Stimulated activated CD4-positive, alpha-beta T cell treated with anti-CD3 and anti-CD28 coated beads, Interleukin-1b, Interleukin-23, amount 100 ng/mL, for 1 hour (primary cell): ENCODE measurements at places on chromosomes 16 and 17.

GRCh38 chr17:76911299-76912017 lies 43.3 kb downstream of the MGAT5B start:
- no peak for DNase-seq

GRCh38 chr16:84913315-84913714 lies 93.5 kb downstream of the CRISPLD2 start:
- DNase-seq = no peak

- no peak for DNase-seq
Observed at GRCh38 chr16:69672998-69673713, 53.2 kb downstream of the NQO1 start.

GRCh38 chr16:84617041-84617790 lies 662 bp downstream of the COTL1 start:
- no peak for DNase-seq

DNA sequence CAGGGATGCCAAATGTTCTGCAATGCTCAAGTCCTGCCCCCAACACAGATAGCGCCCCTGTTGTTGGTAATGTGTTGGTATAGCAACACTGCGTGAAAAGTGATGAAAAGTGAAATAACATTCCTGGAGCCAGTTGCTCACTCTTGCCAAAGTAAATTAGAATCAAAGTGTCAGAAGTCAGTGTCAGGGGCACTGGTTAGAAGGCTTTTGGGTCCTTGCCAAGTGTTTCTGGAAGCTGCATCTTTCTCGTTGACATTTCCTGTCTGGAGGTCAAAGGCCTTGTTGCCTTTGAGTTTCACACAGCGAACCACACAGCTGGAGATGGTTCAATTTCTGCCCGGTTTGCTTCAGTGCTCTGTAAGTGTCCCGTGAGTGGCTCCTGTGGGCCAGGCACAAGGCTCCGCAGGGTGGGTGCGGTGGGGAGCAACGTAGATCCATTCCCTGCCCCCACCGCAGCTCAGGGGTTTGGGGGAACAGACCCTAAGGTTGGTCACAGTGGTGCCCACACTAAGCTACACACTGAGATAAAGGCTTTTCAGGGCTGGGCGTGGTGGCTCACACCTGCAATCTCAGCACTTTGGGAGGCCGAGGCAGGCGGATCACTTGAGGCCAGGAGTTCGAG lies 3.6 kb upstream of the SLC16A5 start:
- no peak for DNase-seq

GRCh38 chr16:14436401-14436955 lies 193.6 kb downstream of the PARN start:
- DNase-seq = no peak

- DNase-seq = no peak
Observed at GRCh38 chr17:59872351-59872750, 20.4 kb downstream of the TUBD1 start.

- no peak for DNase-seq
Observed at GRCh38 chr17:31907342-31907962, 5.9 kb upstream of the UTP6 start.

DNA sequence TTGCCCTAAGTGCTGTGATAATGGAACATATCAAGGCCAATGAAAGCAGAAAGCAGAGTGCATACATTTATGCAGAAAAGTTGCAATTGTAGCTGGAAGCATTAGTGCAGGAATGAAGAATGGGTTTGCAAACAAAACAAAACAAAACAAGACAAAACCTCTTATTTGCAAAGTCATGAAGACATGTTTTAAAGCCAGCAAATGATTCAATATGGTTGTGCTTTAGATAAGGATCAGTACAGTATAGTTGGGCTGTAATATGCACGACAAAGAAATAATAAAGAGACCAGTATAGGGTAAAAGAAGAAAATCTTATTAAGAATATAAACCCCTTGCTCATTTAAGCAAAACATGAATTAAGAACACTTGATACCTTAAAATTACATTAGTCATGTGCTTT lies 398.1 kb downstream of the KIF2B start:
- DNase-seq = no peak

DNA sequence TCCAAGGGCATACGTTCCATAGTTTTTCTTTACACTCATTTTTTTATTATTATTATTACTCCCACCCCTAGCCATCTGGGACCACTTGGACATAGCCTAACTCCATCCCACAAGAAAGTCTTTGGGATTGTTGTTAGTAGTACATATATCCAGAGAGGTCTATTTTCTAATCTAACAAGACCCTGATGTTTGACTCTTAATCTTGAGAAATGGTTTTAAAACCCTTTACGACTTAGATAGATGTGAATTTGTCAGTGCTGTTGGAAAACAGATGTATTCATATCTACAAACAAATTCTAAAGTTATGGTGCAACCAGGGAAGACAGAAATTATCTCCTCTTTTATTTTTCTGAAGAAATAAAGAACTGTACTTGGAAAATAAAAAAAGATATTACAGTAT lies 197.8 kb downstream of the CDH11 start:
- DNase-seq = no peak

GRCh38 chr17:18356624-18357023 lies 6.7 kb downstream of the SHMT1 start:
- DNase-seq = no peak

DNA sequence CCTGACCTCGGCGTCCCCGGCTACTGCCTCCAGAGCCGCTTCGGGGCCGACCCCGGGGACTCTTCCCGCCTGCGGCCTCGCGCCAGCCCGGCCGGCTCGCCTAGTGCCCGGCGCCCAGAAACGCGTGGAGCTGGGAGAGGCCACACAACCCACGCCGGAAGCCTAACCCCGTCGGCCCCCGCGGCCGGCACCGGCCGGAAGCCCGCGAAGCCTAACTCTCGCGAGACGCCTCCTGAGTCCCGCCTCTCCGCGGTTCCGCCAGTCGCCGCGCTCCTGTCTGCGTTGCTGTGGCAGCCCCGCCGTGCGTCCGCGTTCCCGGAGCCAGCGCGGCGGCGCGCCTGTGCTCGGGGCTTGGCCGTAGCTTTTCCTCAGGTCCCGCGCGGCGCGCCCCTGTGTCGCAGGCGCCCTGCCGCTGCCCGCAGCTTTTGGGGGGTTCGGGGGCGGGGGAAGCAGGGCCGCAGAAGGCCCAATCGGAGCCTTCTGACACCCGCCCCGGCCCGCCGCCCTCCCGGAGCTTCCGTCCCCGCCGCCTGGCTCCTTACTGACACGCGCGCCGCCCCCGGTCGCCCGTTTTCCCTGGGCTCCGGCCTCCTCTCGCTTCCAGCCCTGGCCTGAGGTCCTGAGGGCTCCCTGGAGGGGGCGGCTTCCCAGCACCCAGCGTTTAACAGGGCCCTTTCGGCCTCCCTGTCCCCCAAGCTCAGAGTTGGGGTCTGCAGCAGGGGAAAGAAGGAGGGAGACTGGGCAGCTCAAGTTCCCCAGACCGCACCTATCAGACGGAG lies 21.7 kb downstream of the NPTX1 start:
- peak; percentile 86 for DNase-seq

GRCh38 chr17:4531988-4532736 lies 23.0 kb downstream of the MYBBP1A start:
- DNase-seq = no peak

DNA sequence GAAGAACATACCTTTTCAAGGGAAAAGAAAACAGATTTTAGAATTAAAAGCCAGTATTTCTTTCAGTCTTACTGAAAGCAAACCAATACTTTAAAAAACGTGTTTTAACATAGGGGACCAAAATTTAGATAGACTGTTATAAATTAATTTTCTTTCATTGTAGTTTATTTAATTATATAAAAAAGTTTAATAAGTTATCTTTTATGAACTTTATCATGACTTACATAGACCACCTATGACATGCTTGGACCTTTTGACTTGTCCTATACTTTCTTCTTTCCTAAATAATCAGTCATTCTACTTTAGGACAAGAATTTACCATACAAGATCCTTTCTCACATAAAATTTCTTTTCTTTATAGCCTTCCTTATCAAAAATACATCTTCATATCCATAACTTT lies 102.0 kb upstream of the HAS3 start:
- DNase-seq = no peak

DNA sequence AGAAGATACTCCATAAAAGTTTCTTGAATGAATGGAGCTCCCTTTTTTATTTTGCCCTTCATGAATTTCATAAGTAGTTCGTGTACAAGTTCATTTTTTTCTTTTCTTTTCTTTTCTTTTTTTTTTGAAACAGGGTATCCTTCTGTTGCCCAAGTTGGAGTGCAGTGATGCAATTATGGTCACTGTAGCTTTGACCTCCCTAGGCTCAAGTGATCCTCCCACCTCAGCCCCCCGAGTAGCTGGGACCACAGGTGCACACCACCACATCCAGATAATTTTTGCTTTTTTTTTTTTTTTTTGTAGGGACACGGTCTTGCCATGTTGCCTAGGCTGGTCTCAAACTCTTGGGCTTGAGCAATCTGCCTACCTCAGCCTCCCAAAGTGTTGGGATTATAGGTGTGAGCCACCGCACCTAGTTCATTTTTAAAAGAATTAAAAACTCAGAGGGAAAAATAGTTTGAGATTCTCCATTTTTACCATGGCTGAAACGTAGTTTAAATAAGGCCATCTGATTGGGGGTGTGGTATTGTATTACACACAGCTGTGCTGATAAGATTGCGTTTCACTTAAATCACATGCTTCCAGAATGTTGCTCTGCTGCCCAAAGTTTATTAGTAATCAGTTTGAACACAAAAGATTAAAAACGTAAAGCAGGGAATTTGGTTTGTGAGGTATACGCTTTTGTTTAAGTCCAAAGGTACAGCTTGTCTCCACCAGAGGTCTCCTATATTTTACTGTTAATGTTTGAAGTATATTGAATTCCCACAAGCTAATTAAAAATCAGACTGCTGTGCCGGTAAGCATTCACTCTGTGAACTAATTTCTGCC lies 154.1 kb downstream of the SOCS1 start:
- DNase-seq = no peak

DNA sequence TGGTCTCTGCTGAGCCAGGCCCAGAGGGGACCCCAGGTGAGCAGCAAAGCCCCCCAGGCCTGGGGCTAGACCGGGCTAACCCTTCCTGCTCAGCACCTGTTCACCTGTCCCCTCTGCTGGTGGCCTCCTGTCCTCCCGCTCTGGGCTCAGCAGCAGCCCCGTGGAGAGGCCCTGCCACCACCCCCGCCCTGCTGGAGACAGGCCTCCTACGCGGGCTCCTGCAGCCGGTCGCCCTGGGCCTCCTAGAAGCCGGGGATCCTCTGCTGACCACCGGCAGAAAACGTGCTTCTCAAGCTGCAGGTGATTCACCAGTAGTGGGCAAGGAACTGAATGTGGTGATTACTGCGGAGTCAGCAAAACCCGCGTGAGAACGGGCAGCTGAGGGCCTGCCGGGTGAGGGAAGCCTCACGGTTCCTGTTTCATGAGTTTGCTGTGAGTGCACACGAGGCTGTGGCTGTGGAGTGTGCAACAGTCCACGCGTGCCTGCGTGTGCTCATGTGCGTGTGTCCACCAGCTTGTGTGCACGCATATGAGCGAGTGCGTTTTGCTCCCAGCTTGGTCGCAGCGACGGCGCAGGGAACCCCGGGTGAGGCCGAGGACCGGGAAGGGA lies 792 bp downstream of the SECTM1 start:
- DNase-seq = no peak

GRCh38 chr17:28675490-28675889 lies 13.5 kb downstream of the SUPT6H start:
- DNase-seq = no peak

GRCh38 chr17:33802349-33803198 lies 452.5 kb upstream of the CCL2 start:
- DNase-seq = no peak

GRCh38 chr17:67476787-67477335 lies 99.8 kb downstream of the PITPNC1 start:
- no peak for DNase-seq

GRCh38 chr16:73304008-73304774 lies 256.3 kb upstream of the ZFHX3 start:
- no peak for DNase-seq

DNA sequence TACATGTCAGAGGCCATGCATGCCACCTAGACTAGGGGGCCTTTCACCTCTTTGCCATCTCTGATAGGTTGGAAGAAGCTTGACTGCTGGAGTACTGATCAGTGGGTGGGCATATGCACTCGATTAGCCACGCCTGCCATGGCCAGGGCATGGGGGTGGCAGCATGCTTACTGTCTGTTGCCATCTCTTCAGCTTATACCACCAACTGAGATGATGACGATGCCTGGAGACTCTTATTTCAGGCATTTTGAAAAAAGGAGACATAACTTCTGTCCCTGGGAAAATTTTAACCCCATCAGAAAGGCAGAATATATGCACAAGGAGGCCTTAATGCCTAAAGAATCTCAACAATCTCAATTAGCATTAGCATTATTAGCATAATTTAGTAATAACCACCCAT lies 60.8 kb downstream of the MSI2 start:
- no peak for DNase-seq

- no peak for DNase-seq
Observed at GRCh38 chr17:83183145-83183948, 103.9 kb downstream of the METRNL start.

DNA sequence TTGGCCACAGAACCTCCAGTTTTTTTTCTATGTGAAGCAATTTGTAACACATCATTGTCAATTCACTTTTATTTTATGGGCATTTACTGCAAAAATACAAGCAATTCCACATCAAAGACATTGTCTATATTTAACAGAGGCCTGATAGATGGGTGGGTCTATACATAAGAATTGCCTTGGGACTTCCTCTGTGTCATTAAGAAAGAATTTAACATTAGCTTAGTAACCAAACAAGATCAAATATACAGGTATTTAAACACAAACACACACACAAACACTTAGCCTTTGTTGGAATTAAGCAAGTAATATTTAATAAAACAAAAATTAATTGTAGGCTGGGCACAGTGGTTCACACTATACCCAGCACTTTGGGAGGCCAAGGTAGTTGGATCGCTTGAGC lies 4.3 kb upstream of the PITPNC1 start:
- no peak for DNase-seq

DNA sequence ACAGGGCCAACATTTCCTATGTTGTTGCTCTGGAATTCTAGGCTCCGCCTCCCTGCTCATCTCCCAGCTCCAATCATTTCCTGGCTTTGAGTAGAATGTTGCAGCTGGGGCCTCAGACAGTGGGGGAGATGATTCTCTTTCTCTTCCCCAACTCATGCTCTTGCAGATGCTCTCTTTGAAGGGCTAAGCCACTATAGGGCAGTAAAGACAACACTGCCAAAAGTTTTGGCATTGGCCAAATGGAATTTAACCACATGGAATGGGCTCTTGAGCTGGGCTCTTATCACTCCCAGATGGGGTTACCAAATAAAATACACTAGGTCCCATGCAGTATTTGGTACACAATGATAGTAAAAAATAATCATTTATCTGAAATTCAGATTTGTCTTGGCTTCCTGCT lies 19.6 kb upstream of the EFCAB13 start:
- no peak for DNase-seq

GRCh38 chr16:27234603-27235002 lies 31.3 kb downstream of the KDM8 start:
- no peak for DNase-seq

DNA sequence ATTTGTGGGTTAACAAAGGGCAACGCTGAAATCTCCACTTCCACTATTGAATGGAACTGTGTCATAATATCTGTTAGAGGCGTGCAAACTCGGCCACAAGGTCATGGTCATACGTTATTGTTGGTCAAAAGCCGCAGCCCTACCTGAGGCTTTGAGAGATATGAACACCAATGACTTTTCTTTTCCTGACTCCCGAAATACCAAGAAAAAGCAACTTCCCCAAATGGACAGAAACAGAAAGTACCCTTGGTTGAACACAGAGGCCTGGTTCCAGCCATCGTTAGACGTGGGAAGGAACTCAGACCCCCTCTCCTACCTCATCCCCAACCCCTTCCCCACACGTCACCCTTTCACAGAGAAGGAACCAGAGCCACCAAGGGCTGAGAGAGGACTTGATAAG lies 1.4 kb upstream of the PIK3R5 start:
- no peak for DNase-seq
